ENCODE measurements at places on chromosomes 5 and 9.

- no peak for DNase-seq
Measured at GRCh38 chr9:69535911-69536310, 136.3 kb downstream of the APBA1 start.

DNA sequence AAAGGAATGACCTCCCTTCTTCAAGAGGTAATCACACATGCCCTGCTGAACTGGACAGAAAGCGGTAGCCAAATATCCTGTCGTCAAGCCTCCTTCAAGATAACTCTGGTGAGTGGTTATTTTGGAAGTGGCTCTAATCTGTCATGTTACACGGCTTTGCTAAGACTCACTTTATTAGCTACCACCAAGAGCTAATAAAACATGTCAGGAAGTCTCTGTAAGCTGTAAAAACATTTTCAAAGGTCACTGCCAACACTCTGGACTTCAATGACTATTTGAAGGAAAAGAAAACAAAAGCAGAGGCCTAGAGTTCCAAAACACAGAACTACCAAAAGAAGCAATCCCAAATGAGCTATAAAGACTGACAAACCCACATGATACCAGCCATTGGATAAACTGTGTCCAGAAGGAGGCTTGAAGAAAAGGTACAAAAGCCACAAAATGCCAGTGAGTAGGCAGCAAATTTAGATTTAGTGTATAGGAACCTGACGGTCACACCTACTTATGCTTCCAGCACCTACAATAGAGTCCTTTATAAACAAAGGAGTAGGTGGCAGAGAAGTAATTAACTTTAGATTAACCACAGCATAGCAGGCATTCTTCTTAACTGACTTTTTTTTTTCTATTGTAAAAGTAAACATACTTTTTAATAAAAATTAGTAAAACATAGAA lies 97.3 kb upstream of the EQTN start:
- no peak for DNase-seq

DNA sequence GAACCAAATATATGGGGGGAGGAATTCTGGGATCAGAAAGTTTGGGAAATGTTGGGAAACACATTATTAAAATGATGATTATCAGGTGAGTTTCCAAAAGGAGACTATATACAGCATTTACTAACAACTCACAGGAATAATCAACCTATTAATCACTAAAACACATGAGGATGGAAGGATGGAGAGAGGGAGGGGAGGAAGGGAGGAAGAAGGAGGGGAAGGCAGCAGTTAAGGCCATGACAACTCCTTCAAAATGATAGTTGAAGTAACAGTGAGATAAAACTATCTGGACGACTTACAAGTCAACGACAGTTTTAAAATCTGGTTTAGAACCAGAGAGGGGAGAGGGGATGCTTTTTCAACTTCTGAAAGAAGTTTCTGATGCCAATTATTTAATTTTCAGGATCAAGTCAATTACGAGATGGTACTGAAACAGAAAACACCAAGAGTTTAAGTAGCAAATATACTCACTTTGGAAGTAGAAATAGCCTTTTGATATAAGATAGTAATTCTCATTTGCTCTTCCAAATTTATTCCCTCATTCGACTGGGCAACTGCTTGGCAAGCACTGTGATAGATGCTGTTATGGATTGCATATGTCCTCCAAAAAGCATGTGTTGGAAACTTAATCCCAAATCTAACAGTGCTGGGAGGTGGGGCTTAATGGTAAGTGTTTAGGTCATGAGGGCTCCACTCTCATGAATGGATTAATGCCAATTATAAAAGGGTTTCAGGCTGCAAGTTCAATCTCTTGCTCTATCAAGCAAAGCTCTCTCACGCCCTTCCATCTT lies 30.4 kb downstream of the FBXW11 start:
- DNase-seq: no peak

GRCh38 chr9:76686756-76687155 lies 77.5 kb upstream of the PCA3 start:
- no peak for DNase-seq

DNA sequence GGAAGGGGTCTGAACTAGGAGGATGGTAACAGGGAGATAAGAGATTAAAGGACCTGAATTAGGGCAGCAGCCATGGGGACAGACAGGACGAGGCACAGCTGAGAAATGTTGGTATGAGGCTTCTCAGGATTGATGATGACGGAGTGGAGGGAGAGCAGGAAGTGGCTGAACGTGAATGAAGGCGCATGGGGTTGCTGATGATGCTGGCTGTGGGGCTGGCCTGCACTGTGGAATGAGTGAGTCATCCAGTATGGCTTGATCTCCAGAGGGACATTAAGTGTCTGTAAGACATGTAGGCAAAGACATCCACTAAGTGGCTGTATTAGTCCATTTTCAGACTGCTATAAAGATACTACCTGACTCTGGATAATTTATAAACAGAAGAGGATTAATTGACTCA lies 256.4 kb downstream of the ICE1 start:
- DNase-seq: no peak

DNA sequence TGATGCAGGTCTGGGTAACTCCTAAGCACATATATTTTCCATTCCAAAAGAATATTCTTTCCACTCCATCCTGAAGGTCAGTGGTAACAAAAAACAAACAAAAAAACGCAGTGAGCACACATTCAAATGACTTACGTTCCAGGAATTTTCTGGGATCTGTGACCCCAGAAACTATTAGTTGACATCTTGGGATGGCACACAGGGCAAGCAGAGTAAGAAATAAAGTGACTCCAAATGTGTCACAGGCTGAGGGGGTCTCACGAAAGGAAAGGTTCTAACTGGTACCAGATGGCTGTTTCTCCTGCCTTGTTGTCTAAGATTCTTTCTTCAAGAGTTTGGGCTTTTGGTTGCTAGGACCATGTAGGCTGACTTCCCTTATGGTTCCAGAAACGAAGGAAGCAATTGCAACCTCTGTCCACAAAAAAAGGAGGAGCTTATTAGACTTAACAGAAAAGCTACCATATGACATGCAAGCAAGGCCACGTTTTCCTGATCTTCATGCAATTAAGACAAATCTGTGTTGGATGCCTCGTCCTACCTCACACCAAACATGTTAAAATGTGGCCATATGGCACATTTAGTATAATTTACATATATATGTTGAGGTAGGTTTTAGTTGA lies 32.7 kb downstream of the PTGS1 start:
- DNase-seq: no peak

DNA sequence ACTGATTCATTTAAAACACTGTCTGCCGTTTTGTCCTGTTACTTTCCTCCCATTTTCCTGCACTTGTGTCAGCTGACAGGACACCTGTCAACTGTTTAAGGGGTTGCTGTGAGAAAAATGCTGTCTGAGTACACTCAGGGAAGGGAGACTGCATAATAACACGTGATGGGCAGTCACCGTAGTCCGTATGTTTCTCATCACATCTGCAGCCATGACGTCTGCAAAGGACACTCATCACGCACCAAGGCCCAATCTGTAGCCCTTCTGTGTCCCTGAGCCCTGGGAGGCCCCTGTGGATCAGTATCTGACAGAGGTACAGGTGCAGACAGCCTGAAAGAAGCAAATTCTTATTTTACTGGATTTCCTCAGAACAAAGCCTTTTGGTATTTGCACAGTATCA lies 396.3 kb downstream of the YTHDC2 start:
- no peak for DNase-seq

- no peak for DNase-seq
Measured at GRCh38 chr5:10825897-10826644, 65.0 kb upstream of the DAP start.

DNA sequence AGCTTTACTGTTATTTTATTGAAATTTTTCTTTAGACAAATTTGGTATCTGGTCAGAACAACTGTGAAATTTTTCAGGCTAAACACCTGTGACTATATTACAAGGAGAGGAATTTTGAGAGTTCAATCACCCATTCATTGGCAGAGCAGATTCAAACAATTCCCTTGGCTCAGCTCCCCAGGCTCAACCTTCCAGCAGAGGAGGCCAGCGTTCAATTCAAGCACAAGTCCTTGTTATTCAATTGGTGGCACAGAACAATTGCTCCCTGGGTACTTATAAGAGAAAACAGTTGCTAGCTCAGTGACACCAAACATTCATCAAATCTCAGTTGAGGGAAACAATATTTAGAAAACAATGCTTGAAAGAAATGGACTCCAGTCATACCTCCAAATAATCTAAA lies 83.3 kb downstream of the SUSD1 start:
- no peak for DNase-seq

GRCh38 chr9:114088571-114089170 lies 10.4 kb downstream of the KIF12 start:
- no peak for DNase-seq

GRCh38 chr9:28542928-28543327 lies 969.6 kb upstream of the C9orf72 start:
- DNase-seq: no peak

DNA sequence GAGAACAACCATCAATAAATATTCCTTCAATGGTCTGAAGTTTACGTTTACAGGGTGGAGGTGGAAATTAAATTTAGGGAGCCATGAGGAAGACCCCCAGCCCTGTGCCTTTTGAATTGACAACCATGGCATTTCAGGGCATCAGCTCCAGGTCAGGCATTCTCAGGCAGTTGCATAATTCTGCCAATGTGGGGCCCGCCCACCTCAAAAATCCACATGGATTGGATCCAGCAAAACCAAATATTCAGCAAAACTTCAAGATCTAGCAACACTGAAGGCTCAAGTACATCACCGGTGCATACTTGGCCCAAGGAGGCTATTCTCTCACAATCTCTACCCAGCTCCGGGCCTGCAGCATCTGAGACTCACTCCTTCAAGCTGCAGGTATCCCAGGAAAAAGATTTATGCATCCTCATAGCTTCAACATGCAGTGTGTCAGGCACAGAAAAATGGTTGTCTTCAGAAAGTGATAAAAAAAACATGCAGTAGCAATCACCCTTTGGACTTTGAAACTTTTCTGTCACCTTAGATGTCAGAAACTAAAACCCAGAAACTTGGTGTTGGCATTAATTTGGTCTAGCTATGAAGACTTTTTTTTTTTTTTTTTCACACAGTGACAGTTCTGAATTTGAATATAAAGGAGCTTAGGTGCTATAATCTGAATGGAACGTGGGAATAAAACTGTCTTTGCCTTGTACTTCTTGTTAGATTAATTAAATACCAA lies 21.4 kb upstream of the ANXA2R start:
- DNase-seq: no peak

- DNase-seq: no peak
Measured at GRCh38 chr5:59420596-59420995, 472.9 kb downstream of the PDE4D start.

- no peak for DNase-seq
Measured at GRCh38 chr5:54403121-54403520, 52.4 kb upstream of the HSPB3 start.

GRCh38 chr5:139915834-139916233 lies 120.2 kb downstream of the PSD2 start:
- no peak for DNase-seq

DNA sequence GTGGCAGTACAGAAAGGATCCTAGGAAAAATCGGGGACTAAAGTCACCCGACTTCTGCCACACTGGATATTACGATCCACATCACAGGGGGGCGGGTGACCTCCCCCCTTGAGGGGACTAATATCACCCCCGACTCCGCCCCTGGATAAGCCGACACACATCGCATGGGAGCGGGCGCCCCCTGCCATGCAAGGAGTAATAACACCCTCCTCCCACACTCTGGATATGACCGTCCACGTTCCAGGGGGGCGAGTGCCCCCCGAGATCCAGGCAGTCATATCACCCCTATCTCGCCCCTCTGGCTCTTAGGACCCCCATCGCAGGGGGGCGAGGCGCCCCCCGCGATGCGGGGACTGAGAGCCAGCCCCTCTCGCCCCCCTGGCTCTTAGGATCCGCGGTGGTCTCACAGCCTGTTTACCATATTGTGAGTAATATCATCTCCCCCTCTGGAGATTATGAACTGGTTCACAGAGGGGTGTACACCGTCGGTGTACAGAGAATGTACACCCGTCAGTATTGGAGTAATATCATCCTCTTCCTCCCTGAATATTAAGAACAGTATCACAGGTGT lies 423.0 kb downstream of the DIRAS2 start:
- DNase-seq: no peak

DNA sequence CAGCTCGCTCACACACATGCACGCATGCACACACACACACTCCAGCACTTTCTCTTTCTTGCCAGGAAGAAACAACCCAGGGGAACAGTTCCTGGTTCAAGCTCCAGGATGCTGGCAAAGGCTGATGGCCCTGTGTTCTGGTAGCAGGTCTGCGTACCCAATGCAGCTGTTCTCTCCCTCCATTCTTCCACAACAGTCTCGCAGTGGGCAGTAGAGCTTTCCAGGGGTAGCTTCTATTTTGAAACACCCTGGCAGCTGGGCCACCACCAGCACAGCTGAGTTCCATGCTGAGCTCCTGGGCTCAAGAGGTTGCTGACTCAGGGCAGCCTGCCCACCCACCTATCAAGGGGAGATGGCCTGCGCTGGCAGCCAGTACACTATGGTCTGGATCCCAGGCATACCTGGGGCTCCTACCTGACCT lies 4.7 kb downstream of the VDAC1 start:
- no peak for DNase-seq

- DNase-seq: no peak
Measured at GRCh38 chr5:113020461-113021273, 44.1 kb downstream of the DCP2 start.

- no peak for DNase-seq
Measured at GRCh38 chr5:68612972-68613371, 397.4 kb downstream of the PIK3R1 start.

DNA sequence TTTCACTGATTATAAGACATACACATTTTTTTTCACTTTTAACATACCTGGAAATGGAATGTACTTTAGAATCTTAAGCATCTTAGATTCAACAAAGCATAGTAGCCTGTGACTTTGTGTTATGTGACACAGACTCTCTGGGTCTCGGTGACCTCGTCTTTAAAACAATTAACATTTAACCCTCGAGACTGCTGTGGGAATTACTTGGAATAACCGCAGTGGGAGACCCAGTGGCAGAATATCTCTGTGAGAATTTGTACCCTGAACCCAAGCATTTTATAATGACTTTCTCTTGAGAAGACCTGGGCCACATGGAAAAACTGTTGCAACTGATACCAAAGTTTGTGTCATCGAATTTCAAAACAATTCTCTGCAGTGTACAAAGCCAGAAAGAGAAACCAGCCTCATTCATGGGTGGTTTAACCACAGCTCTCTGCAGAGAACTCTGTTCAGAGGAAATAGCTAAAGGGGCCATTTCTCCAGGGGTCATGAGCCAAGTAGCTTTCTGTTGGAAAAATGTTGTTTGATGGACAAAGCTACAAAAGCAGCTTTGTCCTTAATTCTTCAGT lies 10.0 kb upstream of the RETREG1 start:
- DNase-seq: no peak

- no peak for DNase-seq
Measured at GRCh38 chr9:96294159-96294545, 7.8 kb downstream of the HSD17B3 start.

GRCh38 chr5:102681403-102681983 lies 73.6 kb upstream of the PAM start:
- DNase-seq: peak; percentile 31

GRCh38 chr5:77627869-77628674 lies 10.4 kb downstream of the OTP start:
- DNase-seq: no peak

GRCh38 chr5:157547941-157548512 lies 27.5 kb downstream of the ADAM19 start:
- no peak for DNase-seq

Data from omental fat pad (tissue), 4 donors.